ENCODE measurements at places on chromosomes 7 and 10.

DNA sequence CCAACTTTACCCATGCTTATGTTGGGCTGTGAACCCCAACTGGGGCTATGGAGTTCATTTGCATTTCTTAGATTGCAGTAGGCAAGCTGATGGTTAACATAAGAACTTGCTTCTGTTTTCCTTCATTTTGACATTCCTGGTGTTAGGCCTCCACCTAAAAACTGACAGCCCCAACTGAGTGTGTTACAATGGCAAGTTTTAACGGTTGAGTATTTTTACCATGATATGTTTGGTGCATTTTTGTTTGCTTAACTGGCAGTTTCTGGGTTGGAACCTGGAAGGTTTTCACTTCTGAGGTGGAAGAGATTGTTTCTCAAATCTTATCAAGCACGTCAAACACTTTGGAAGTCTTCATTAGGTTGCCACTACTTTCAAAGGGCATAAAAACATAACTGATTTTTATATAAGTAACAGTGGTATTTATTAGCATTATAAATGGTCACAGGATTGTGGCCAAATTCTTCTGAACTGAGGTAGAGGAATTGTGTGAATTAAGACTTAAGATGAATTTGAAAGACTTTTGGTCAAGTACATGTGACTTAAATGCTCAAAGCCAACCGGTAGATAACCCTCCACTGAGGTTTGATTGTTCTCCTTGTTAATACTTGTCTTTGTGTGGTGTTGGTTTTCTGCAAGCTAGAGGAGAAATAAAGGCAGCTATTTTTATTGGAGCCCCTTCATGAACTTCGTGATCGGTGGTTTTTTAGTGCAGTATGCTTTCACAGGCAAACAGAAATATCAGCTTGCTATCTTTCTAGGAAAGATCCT, 2.8 kb downstream of the BMI1 start:
- peaks cover 37% of the 10 kb centered on the region for H3K27me3 ChIP-seq
- no peaks in the 10 kb centered on the region for H3K36me3 ChIP-seq
- H3K27ac ChIP-seq: no peak overlapping the region

DNA sequence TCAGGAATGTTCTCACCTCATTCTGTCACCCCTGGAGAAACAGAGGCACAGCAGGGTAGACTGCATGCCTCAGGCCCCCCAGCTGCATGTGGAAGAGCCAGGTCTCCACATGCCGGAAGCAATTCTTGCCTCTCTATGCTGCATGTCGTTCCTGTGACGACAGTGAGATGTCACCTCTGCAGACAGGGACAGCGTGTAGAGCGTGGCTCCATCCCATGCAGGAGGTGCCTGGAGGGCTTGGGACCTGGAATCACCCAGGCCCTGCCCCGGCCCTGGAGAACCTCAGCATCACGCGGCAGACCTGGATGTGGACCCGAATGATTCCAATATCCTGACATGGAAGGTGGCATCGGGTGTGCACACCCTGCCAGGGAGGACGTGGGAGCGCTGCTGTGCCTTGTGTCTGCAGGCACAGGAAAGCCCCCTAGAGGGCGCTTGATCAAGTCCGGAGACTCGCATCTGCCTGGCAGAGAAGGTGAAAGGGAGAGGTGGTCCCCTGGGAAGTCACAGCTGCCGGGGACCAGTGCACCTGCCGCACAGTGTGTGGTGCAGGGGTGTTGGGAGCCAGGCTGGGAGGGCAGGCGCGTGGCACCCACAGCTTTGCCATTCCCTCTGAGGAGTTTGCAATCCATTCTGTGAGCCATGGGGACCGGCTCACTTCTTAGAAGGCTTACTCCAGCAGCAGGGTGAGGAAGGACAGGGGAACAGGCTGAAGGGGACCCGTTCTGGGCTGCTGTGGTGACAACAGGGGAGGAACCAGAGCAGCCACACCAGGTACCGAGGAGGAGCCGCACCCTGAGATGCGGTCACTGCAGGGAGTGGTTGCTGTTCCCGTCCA, 45.3 kb upstream of the EN2 start:
- peak; percentile 68 for DNase-seq
- no peak overlapping the region for H3K4me3 ChIP-seq

DNA sequence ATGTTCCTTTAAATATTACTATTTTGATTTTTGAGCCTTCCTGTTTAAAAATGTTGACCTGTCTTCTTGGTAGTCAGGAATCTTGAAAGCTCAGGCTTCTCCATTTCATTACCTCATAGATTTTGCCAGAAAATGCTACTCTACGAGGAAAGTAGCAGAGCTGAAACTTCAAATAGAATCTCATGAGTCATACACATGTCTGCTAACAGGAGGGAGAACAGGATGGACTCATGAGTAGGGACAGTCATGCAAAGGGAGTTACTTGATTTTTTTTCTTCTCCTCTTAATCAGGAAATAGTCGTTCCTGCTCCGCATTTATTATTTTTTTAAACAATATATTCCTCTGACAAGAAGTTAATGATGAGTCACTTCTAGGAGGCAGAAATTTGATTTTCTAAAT, 37.0 kb upstream of the MINDY3 start:
- no peak overlapping the region for H3K27ac ChIP-seq
- no peaks in the 10 kb centered on the region for H3K27me3 ChIP-seq
- no peak for DNase-seq
- H3K4me1 ChIP-seq: no peaks in the 10 kb centered on the region
- no peak overlapping the region for H3K4me3 ChIP-seq

DNA sequence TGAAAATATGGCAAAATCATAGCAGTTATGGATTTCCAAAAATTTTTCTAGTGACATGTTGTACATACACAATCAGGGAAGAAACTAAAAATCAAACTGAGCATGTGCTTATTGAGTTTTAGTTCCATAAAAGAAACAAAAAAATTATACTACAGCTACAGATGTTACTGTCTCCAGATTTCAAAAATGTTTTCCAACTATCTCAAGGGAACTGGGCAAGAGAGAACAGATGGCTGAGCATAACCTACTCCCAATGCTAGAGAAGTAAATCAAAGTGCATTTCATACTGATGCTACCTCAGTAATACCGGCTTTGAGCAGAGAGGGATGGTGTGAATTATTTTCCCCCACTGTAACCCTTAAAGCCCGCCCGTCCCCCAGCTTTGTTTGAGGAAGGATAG, 40.7 kb upstream of the KMT2C start:
- no peak for DNase-seq
- H3K36me3 ChIP-seq: no peaks in the 10 kb centered on the region
- H3K4me1 ChIP-seq: no peaks in the 10 kb centered on the region
- H3K4me3 ChIP-seq: no peak overlapping the region

DNA sequence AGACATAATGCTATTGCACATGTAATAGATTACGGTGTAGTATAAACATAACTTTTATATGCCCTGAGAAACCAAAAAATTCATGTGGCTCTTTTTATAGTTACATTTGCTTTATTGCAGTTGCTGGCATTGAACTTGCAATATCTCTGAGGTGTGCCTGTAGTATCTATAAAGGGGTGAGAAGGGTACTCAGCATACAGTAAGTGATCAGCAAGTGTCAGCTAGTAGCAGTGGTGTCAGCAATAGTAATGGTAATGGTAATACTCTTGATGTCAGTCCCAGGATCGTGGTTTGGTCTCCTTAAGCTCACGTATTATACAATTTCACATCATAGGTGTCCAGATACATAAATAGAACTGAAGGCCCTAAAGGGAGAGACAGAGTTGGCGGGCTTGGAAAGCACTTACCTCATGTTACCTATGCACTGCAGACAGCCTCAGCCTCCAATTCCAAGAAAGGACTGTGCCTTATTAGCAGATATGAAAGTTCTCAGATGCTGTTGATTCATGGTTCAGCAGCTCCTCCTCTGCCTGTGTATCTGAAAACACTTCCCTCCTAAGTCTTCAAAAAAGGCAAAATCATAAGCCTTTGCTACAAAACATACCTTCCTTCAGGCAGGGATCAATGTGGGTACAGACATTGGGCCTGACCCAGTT, 6.6 kb upstream of the GIMAP7 start:
- H3K27me3 ChIP-seq: no peaks in the 10 kb centered on the region
- H3K4me1 ChIP-seq: no peaks in the 10 kb centered on the region
- no peak overlapping the region for H3K4me3 ChIP-seq
- no peaks in the 10 kb centered on the region for H3K36me3 ChIP-seq
- no peak for DNase-seq
- no peak overlapping the region for H3K27ac ChIP-seq

- no peaks in the 10 kb centered on the region for H3K4me1 ChIP-seq
- no peak overlapping the region for H3K27ac ChIP-seq
- no peaks in the 10 kb centered on the region for H3K36me3 ChIP-seq
- H3K4me3 ChIP-seq: no peak overlapping the region
- no peak for DNase-seq
Observed at GRCh38 chr10:129446183-129446581, 20.9 kb upstream of the MGMT start.

- H3K36me3 ChIP-seq: no peaks in the 10 kb centered on the region
- no peaks in the 10 kb centered on the region for H3K27me3 ChIP-seq
Observed at GRCh38 chr7:4774658-4775249, 669 bp upstream of the AP5Z1 start.

DNA sequence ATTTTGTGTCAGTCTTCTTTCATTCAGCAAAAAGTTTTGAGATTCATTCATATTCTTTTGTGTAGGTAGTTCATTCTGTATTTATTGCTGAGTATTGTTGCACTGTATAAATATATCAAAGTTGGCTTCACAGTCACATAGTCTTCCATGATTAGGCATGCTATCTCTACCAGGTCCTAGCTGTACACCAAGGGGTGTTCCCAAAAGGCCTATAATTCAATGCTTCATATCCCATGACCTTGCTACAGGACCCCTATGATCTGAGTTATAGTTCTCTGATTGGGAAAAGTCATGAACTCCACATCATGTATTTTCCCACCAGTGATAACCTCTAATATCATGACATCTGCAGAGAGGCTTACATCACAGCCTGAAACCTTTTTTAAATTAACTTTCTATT, 47.3 kb upstream of the MAGI2 start:
- no peaks in the 10 kb centered on the region for H3K4me1 ChIP-seq
- no peak overlapping the region for H3K4me3 ChIP-seq
- no peaks in the 10 kb centered on the region for H3K27me3 ChIP-seq
- DNase-seq: no peak
- no peaks in the 10 kb centered on the region for H3K36me3 ChIP-seq
- H3K27ac ChIP-seq: no peak overlapping the region

GRCh38 chr7:2096692-2097387, 135.9 kb downstream of the MAD1L1 start:
- DNase-seq: no peak
- no peak overlapping the region for H3K4me3 ChIP-seq
- no peaks in the 10 kb centered on the region for H3K27me3 ChIP-seq
- no peaks in the 10 kb centered on the region for H3K36me3 ChIP-seq
- H3K27ac ChIP-seq: no peak overlapping the region

DNA sequence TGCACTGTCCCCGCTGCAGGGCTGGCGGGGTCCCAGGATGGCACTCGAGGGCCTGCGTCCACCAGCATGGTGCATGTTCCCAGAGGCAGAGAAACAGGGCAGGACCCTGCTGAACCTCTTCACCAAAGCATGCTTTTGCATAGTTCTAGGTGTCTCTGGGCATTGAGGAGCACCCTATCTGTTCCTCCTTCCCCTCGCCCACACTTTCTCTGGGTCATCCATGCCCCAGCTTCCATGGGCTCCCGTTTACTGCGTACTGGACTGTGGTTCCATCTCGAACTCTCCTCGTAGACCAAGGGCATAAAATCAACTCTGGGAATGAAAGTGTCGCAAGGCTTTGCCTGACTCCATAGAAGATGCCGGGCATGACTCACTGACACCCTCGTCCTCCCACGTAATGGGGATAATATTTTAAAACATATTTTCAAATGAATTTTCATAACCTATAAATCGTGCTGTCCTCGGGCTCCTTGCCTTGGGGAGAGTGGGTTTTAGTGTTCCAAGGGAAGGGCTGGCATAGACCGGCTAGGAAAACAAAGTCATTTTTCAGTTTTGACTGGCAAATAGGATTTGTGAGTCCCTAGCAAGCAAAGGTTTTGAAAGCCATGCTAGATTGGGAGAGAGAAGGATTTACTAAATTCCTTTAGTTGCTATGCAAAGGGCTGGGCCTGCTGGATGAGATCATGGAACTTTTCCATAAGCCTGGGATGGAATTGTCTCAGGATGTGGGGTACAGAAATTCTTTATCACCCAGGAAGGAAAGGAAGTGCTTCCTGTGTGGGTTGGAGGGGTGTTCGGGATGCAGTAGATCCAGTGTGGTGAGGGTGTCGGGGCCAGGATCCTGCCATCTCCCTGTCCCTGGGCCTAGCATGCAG, 498.7 kb upstream of the MKI67 start:
- DNase-seq: no peak
- H3K27me3 ChIP-seq: no peaks in the 10 kb centered on the region
- H3K36me3 ChIP-seq: no peaks in the 10 kb centered on the region
- no peak overlapping the region for H3K27ac ChIP-seq
- no peak overlapping the region for H3K4me3 ChIP-seq
- H3K4me1 ChIP-seq: no peaks in the 10 kb centered on the region

DNA sequence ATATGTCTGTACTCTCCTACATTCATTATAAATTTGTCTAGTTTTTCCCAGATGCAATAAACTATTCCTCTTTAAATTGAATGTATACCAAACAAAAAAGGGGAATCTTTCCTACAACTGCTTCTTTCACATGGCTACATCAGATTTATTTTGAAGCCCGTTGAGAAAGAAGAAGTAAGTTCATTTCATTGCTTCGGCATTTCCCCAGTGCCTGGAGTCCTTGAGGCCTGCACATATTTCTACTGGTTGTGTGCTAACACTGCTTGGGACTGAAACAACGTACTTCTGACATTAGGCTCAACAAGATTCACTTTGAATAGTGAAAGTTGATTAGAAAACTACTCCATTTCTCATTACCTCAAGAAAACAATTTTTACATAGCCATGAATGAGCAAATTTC, 201.7 kb downstream of the PHF14 start:
- no peak for DNase-seq
- H3K4me3 ChIP-seq: no peak overlapping the region
- no peak overlapping the region for H3K27ac ChIP-seq
- no peaks in the 10 kb centered on the region for H3K27me3 ChIP-seq
- H3K4me1 ChIP-seq: no peaks in the 10 kb centered on the region

- H3K4me1 ChIP-seq: peaks cover 14% of the 10 kb centered on the region
- no peak for DNase-seq
- H3K27me3 ChIP-seq: no peaks in the 10 kb centered on the region
Observed at GRCh38 chr7:24908727-24909126, 71.3 kb downstream of the OSBPL3 start.

GRCh38 chr10:32073659-32074058, 17.4 kb upstream of the KIF5B start:
- no peak for DNase-seq
- H3K27me3 ChIP-seq: no peaks in the 10 kb centered on the region
- H3K4me3 ChIP-seq: no peak overlapping the region
- no peaks in the 10 kb centered on the region for H3K4me1 ChIP-seq

DNA sequence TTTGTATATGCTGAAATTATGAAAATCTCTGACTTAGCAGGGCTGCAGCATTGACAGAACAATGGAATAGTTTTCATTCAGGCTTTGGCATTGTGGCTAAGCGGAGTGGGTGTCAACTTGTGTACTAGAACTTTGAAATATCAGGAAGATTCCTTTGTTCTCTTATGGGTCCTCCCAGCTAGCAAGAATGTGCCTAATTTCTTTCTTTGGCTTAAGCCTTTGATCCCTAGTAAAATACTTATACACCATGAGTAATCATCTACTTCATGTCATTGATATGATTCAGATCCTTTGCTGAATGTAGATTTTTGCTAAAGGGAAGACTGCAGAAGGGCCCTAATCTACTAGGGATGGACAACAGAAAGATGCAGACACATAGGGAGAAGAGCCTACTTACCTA, 6.2 kb downstream of the AVL9 start:
- H3K36me3 ChIP-seq: no peaks in the 10 kb centered on the region
- H3K27me3 ChIP-seq: no peaks in the 10 kb centered on the region
- H3K27ac ChIP-seq: peak overlapping the region; percentile 53
- no peak overlapping the region for H3K4me3 ChIP-seq
- H3K4me1 ChIP-seq: peaks cover 47% of the 10 kb centered on the region
